Cortex of kidney (tissue), 1 donor: ENCODE measurements at places on chromosomes 5 and 9.

GRCh38 chr5:153206361-153206760 lies 284.1 kb upstream of the GRIA1 start:
- no peak for DNase-seq

- DNase-seq: no peak
Measured at GRCh38 chr5:285991-286557, 14.6 kb downstream of the PDCD6 start.

GRCh38 chr9:131976157-131977108 lies 103.2 kb downstream of the MED27 start:
- DNase-seq: no peak

- peak; percentile 33 for DNase-seq
Measured at GRCh38 chr5:501105-501830, 23.0 kb downstream of the SLC9A3 start.

GRCh38 chr5:52751137-52751536 lies 36.6 kb upstream of the ITGA1 start:
- no peak for DNase-seq

- DNase-seq: no peak
Measured at GRCh38 chr9:110089681-110090370, 118.1 kb downstream of the C9orf152 start.

DNA sequence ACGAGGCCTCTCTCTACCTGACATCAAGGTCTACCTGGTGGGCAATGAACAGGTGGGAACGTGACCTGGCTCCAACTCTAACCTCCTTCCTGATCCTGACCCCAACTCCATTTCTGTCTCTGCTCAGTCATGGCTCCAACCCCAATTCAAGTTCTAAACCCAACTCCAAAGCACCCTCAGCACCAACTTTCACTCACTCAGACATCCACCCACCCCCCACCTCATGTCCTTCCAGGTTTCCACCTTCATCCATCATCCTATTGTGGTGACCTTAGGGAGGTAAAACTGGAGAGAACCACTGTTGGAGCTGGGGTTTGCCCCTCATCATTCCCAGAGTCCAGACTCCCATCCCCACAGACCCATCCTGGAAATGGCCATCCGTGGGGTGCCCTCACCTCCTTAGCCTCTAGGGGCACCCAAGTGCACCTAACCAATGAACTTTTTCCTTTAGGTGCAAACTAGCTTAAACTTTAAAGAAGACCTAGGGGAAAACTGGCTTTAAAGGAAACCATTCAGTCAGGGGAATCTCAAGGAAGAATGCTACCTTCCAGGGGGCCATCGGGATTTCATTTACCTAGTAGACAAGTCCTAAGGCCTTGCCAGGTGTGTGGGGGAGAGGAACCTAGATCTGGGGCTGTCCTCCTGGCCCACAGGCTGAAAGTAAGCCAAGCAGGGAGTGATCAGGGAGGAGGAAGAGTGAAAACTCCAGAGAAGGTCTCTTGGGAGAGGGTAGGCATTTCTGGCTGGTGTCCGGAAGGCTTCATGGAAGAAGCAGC lies 11.3 kb downstream of the RGS14 start:
- DNase-seq: no peak

- DNase-seq: no peak
Measured at GRCh38 chr5:150295172-150295634, 5.6 kb upstream of the CAMK2A start.

DNA sequence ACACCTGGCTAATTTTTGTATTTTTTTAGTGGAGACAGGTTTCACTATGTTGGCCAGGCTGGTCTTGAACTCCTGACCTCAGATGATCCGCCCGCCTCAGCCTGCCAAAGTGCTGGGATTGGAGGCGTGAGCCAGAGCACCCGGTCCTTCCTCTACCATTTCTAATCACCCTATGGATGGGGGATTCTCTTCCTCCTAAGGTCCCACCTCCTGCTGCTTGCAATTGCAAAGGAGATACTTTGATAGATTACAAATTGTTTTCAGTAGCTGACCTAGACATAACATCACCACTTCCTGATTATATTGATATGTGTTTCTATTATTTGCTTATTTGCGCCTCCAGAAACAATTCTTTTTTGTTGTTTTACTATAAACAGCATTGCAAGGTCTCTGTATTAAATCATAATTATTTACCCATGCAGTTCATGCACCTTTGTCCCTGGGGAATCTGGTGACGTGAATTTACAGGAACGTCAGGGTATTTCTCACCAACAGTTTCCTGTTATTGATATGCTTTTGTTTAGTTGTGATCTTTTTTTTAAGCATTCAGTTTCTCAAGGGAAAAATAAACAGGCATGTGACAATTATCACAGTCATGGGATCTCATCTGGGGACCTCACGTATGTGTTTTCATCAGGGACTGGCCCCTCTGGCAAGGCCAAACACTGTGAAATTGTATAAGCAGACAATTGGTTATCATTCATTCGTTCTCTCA lies 43.2 kb downstream of the ESM1 start:
- DNase-seq: no peak
